Fibroblast of skin of back (primary cell): ENCODE measurements at places on chromosomes 6 and 20.

GRCh38 chr6:52532457-52532856, 44.4 kb downstream of the TRAM2 start:
- DNase-seq = peak; percentile 76

- DNase-seq = peak; percentile 80
Measured at GRCh38 chr20:59835057-59835447, 98.4 kb downstream of the SYCP2 start.

GRCh38 chr6:151753581-151753980, 53.9 kb upstream of the ESR1 start:
- no peak for DNase-seq

DNA sequence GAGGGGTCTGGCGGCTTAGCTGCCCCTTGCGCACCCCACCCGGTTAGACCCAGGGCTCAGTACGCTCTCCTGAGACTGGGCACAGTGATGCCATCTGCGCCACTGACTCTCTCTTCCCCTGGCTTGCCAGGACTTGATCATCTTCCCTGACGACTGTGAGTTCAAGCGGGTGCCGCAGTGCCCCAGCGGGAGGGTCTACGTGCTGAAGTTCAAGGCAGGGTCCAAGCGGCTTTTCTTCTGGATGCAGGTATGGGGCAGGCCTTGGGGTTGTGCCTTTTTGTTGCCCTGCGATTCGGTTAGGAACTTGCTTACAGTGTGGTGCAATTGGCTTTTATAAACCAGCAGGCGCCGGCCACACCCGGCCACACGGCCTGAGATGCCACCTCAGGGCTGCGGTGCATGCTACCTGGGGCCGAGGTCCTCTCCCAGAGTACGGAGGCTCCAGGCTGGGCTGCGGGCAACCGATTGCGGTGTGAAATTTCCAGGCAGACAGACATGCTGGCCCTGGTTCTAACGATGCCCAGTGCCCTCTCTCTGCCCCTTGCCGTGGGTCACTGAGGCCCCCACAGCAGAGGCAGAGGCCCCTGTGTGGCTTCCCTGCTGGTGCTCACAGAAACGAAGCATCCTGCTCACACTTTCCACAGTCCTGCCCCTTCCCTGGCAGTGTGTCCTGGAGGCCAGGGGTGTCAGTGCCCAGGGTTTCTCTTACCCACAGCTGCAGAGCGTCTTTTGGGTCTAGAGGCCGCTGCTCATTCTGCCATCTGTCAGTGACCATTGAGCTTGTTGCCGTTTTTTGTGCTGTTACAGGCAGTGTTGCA, 1.7 kb downstream of the ADRM1 start:
- no peak for DNase-seq
